ENCODE measurements at places on chromosomes 11 and 22. TPM values are rescaled to one million over a fixed set of nuclear protein-coding genes. Genes with fewer than 3 reads are reported as not detected.
A peak's percentile ranks its signal among the peaks of the same experiment; 100 is the strongest.

OR52I1 gene
- 0.03 TPM for polyA plus RNA-seq

MS4A7 gene
- polyA plus RNA-seq = 15.7 TPM

DNA sequence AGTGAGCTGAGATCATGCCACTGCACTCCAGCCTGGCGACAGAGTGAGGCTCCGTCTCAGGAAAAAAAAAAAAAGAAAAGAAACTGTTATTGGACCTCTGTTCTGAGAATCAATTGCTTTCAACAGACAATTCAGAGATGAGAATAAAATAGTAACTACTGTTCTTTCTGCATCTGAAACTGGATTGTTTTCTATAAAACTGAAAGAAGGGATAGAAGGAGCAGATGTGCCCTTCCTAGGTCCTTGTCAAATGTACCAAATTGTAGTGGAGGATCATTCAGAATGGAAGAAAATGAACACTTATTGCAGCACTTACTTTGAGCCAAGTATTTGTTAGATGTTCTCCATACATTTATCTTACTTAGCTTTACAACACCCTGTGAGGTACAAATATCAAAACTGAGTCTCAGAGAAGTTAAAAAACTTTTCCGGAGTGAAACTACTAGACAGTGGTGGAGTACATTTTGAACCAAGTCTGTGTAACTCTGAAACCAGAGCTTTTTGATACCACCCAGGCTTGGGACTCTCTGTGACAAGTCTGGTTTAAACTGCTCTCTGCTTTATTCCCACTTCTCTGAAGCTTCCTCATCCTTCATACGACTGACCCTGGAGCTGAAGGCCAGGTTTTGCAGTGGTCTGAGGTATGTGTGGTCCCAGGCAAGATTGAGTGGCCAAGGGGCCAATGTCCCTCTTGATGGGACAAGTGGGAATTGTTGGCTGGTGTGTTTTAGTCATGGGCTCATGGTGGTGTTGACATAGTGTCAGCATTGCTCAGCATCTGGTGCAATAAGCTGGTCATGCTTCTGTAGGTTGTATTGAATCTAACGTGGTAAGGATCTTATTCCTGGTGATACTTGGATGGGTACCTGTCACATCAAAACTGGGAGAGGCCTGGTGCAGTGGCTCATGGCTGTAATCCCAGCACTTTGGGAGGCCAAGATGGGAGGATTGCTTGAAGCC is 48.2 kb upstream of the CCDC134 start:
- no peak overlapping the region for H3K27ac ChIP-seq
- no peak overlapping the region for H3K4me3 ChIP-seq
- DNase-seq = no peak
- H3K27me3 ChIP-seq = no peaks in the 10 kb centered on the region
- no peaks in the 10 kb centered on the region for H3K36me3 ChIP-seq
- no peaks in the 10 kb centered on the region for H3K4me1 ChIP-seq

- H3K27me3 ChIP-seq = no peaks in the 10 kb centered on the region
- no peaks in the 10 kb centered on the region for H3K36me3 ChIP-seq
- H3K4me1 ChIP-seq = no peaks in the 10 kb centered on the region
Observed at GRCh38 chr11:112661571-112661970, 299.6 kb upstream of the NCAM1 start.

GRCh38 chr11:44334356-44335004 is 24.5 kb upstream of the ALX4 start:
- H3K4me1 ChIP-seq = peaks cover 6% of the 10 kb centered on the region
- H3K27me3 ChIP-seq = peaks cover 89% of the 10 kb centered on the region
- no peak for DNase-seq
- no peak overlapping the region for H3K4me3 ChIP-seq
- no peaks in the 10 kb centered on the region for H3K36me3 ChIP-seq
- H3K27ac ChIP-seq = no peak overlapping the region

DNA sequence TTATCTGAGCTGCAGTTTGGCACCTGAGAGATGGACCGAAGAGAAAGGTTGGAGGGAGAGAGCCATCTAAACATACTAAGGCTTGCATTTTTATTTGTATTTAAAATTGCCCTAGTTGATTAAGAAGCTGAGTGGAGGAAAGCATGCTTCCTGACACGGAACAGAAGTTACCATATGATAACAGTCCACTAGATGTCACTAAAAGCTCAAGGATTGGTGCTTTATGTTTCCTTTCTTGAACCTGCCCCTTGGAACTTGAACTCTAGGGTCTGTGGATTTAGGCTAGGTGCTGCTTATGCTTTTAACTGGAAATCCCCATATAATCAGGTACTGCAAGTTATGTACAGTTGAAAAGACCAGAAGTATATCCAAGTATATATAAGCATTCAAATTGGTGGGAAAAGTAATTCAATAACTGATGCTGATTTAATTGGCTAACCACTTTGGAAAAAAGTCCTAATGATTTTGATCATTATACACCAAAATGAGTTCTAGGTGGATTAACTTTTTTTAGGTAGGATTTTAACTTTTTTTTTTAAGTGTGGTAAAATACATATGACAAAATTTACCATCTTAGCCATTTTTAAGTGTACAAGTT is 9.5 kb downstream of the RBMXL2 start:
- H3K27ac ChIP-seq = no peak overlapping the region
- DNase-seq = peak; percentile 35
- H3K4me3 ChIP-seq = no peak overlapping the region
- H3K36me3 ChIP-seq = no peaks in the 10 kb centered on the region
- no peaks in the 10 kb centered on the region for H3K27me3 ChIP-seq

GRCh38 chr22:21672107-21672629 is 6.4 kb downstream of the PPIL2 start:
- no peak overlapping the region for H3K27ac ChIP-seq
- H3K36me3 ChIP-seq = peaks cover 52% of the 10 kb centered on the region
- DNase-seq = no peak
- H3K4me3 ChIP-seq = no peak overlapping the region

DNA sequence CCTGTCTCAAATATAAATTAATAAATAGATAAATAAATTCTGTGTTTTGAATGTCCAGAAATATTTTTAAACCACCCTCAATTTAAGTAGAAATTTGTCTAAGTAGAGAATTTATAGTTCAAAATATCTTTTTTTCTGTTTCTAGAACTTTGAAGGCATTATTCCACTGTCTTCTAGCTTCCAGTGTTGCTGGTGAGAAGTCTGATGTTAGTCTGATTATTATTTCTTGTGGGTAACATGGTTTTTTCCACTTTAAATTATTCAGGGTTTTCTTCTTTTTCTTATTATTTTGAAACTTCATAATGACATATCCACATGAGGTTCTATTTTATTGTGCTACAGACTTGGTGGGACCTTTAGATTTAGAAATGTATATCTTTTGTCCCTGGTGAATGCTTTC is 46.4 kb upstream of the HEPHL1 start:
- H3K27me3 ChIP-seq = no peaks in the 10 kb centered on the region
- H3K27ac ChIP-seq = no peak overlapping the region
- H3K4me1 ChIP-seq = peaks cover 5% of the 10 kb centered on the region
- no peak for DNase-seq
- H3K4me3 ChIP-seq = no peak overlapping the region

DNA sequence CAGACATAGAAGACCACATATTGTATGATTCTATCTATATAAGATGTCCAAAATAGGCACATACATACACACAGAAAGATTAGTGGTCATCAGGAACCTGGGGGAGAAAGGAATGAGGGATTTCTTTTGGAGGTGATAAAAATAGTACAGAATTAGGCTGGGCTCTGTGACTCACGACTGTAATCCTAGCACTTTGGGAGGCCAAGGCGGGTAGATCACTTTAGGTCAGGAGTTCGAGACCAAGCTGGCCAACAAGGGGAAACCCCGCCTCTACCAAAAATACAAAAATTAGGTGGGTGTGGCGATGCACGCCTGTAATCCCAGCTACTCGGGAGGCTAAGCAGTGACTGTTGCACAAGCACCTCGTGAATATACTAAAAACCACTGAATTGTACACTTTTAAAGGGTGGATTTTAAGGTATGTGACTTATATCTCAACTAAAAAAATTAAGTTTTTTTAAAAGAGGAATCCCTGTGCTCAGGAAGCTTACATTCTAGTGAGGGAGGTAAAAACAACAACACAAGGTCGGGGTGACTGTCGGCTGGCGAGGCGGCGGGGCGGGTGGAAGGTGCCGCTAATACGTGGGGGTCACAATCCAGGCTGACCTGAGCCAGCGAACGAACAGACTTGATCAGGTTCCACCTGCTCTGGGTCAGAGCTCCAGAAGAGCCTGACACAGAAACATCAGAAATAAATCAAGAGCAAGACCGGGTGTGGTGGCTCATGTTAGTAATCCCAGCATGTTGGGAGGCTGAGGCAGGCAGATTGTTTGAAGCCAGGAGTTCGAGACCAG is 25.3 kb upstream of the TESMIN start:
- H3K36me3 ChIP-seq = peaks cover 81% of the 10 kb centered on the region
- DNase-seq = no peak
- H3K27ac ChIP-seq = no peak overlapping the region
- peaks cover 2% of the 10 kb centered on the region for H3K4me1 ChIP-seq
- no peak overlapping the region for H3K4me3 ChIP-seq
- no peaks in the 10 kb centered on the region for H3K27me3 ChIP-seq

DNA sequence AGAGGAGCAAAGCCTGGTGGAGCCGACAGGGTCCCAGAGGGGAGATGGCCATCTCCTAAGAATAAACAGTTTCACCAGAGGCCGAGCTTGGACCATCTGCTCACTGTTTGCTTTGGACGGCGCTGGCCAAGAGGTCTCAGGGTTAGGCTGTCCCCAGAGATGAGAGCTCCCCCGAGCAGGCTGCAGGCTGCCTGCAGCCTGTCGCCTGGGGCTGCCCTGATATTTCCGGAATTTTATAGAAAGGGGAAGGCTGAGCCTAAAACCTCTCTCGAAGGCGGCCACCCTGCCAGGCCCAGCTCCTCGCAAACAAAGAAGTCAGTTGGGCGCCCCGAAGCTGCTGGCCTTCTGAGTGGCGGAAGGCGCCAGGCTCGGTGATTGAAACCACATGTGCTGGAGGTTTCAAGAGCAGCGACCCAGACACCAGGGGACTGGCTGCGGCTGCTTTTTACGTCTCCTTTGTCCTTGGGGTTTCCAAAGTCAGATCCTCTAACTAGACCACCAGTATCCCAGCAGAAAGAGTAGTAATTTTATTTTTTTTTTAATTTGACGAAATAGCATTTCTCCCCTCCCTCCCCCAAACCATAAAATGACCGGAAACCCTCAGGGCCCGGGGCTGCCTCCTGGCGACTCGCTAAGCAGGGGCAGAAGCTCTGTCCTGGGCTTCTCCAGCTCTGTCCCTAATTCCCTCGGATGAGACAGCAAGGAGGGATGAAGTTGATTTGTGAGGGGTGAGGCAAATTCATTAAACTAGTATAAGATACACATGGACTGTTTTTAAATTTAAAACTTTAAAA is 57.4 kb downstream of the CLMP start:
- H3K4me1 ChIP-seq = no peaks in the 10 kb centered on the region
- H3K27ac ChIP-seq = peak overlapping the region; percentile 24
- H3K36me3 ChIP-seq = no peaks in the 10 kb centered on the region

DNA sequence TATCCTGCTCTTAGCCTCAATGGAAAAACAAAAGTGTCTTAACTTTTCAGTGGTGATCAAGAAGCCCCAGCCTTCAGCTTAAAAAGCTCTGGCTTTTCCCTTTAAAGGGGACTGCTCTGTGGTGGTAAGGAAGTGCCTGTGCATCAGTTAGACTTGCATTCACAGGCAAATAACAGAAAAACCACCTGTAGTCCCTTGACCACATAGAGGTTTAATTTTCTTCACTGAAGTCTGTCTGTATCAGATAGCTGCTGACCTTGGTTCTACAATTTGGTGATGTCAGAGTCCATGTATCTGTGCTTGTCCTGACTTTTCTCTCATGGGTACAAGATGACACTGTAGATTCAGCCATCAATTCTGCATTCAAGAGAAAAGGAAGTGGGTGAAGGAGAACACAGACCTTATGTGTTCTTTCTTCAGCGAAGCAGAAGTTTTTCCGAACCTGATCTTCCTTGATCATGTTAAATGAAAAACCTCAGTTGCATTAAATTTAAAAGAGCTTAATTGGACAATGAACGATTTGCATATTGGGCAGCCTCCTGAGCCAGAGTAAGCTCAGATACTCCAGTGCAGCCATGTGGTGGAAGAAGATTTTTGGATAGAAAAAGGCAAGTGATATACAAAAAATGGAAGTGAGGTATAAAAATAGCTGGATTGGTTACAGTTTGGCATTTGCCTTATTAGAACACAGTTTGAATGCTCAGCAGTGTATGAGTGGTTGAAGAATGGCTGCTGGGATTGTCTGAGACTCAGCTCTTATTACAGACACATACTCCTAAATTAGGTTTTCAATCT is 43.2 kb upstream of the RDX start:
- no peak overlapping the region for H3K4me3 ChIP-seq
- no peaks in the 10 kb centered on the region for H3K27me3 ChIP-seq
- no peak for DNase-seq
- H3K27ac ChIP-seq = no peak overlapping the region
- H3K36me3 ChIP-seq = no peaks in the 10 kb centered on the region
- peaks cover 2% of the 10 kb centered on the region for H3K4me1 ChIP-seq
